ENCODE measurements at places on chromosomes 2 and 18.

- DNase-seq, result no peak
These were observed 50.9 kb upstream of the GPD2 start for GRCh38 chr2:156385242-156385641.

- DNase-seq, result no peak
These were observed 35.7 kb downstream of the ACVR1C start for GRCh38 chr2:157592948-157593347.

- no peak for DNase-seq
These were observed 94.5 kb upstream of the RMDN2 start for GRCh38 chr2:37830636-37831035.

- no peak for DNase-seq
These were observed 143.2 kb upstream of the KYNU start for GRCh38 chr2:142734231-142734630.

- no peak for DNase-seq
These were observed 14.0 kb downstream of the SFTPB start for GRCh38 chr2:85653996-85654395.

GRCh38 chr2:209984291-209984690, 18.1 kb upstream of the RPE start:
- no peak for DNase-seq

- DNase-seq, result no peak
These were observed 64.0 kb downstream of the REL start for GRCh38 chr2:60945341-60945740.

- no peak for DNase-seq
These were observed 1.3 kb downstream of the TANC1 start for GRCh38 chr2:158969715-158970240.

DNA sequence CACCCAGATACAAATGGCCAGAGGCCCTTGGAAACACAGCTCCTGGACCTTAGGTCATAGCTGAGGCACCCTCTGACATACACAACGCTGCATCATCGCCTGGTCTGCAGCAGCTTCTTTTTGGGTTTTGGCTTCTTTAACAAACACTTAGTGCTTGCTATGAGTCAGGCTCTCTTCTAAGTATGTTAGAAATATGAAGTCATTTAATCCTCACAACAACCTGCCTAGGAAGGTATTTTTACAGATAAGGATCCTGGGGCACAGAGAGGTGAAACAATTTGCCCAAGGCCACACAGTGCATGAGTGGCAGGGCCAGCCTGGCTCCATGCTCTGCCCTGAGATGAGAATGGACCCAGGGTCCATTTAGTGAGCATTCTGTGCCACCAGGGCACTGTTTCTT, 96.6 kb downstream of the TMEM17 start:
- DNase-seq, result no peak

- no peak for DNase-seq
These were observed 14.0 kb upstream of the HNMT start for GRCh38 chr2:137950238-137950637.

GRCh38 chr2:110674620-110675555, 3.0 kb downstream of the BUB1 start:
- peak; percentile 28 for DNase-seq

- no peak for DNase-seq
These were observed 173.7 kb downstream of the PRKCE start for GRCh38 chr2:45825001-45825651.

- no peak for DNase-seq
These were observed 285.8 kb downstream of the NBAS start for GRCh38 chr2:15275346-15275745.

- no peak for DNase-seq
These were observed 17.6 kb downstream of the SAG start for GRCh38 chr2:233325256-233325655.

DNA sequence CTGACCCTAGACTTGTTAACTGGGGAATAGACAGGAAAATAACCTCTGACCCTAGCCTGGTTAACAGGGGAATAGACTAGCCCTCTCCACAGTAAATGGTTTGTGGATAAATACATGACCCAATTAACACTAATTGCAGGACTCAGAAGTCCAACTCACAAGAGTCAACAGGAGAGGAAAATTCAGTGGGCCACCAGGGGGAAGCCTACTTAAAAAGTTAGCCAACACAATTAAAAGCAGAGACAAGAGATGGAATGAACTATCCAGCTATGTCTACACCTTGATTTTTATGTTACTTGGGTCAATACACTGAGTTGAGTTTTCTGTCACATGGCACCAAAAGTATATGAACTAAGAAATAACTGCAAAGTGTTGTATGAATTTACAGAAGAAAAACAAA, 158.8 kb upstream of the SLC39A10 start:
- DNase-seq, result peak; percentile 59

DNA sequence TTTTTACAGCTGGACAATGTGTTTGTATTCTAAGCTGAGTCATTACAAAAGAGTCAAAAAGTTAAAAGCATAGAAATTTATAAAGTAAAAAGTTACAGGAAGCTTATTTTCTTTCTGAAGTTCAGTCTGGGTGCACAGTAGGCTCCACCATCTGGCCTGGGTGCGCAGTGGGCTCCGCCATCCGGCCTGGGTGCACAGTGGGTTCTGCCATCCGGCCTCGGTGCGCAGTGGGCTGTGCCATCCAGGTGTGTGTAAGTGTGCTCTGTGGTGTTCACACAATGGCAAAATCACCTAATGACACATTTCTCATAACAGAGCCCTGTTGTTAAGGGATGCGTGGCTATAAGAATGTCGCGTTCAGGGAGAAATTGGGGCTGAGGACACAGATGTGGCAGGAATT, 195.5 kb downstream of the ANKRD30B start:
- no peak for DNase-seq

GRCh38 chr2:33242845-33243244, 233.6 kb upstream of the RASGRP3 start:
- no peak for DNase-seq

DNA sequence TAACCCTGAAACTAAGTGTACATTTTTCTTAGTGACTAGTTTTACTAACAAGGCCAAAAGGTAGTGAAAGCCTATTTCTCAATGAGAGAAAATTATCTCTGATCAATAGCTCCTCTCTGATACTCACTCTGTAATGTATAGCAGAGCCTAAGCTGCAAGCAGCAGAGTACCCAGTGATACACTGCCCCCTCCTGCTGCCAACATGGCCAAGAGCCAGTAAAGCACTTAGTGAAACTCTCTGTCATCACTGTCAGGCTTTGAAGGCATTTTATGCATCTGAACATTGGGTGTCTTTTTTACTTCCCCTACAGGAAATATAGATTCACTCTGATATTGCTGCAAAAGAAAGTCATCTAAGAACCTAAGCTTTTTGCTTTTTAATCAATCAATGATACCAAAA, 784.1 kb upstream of the CDH7 start:
- no peak for DNase-seq

DNA sequence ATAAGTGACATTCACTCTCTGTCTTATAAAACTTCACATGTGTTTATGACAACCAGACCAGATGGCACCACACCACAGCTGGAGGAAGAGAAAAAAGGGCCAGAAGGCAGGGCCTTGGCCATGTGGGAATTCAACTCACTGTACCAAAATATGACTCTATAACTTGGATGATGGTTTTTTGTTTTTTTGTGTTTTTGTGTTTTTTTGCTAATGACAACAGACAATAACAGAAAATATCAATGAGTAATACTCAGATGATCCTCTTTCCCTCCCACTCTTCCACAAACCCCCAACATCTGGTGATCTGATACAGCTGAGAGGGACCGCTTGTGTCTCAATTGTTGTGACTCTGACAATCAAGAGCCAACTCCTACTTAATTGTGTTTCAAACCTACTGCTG, 12.4 kb downstream of the NMI start:
- no peak for DNase-seq

GRCh38 chr2:174326161-174327020, 8.4 kb upstream of the SP9 start:
- DNase-seq, result no peak

- DNase-seq, result no peak
These were observed 328 bp upstream of the INHBB start for GRCh38 chr2:120345608-120346007.

- no peak for DNase-seq
These were observed 13.9 kb downstream of the PSMD14 start for GRCh38 chr2:161321944-161322648.

Measured in activated CD8-positive, alpha-beta memory T cell treated with anti-CD3 and anti-CD28 coated beads for 4 hours (primary cell).